Natural killer cell treated with Interleukin-12 subunit alpha and Interleukin-12 subunit beta and Interleukin-15 and Interleukin-18, amount 100 ng/mL, for 72 hours (primary cell): ENCODE measurements at places on chromosomes 11 and 22. TPM values are rescaled to one million over a fixed set of nuclear protein-coding genes. Genes with fewer than 3 reads are reported as not detected.

DNA sequence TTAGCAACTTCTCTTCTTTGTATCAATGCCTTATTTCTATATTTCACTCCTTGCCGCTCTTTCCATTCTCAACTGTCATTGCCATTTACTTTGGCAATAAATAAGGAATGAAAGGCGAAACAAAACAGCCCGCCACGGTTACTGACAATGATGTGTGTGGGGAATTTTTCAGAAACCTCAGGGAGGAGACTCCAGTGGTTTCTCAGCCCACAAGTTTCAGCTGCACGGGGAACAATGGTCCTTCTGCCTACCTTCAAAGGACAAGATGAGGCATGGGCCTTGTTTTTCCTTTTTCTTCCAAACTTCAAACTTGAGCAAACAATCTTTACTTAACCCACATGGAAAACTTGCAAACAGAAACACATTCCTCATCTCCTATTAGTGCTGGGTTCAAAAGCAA lies 409.4 kb downstream of the METTL15 start:
- H3K27ac ChIP-seq = no peak overlapping the region
- no peak for DNase-seq
- H3K27me3 ChIP-seq = no peaks in the 10 kb centered on the region
- H3K4me1 ChIP-seq = no peaks in the 10 kb centered on the region

GRCh38 chr22:46241396-46242007 lies 8.6 kb downstream of the CDPF1 start:
- DNase-seq = no peak
- peaks cover 22% of the 10 kb centered on the region for H3K4me1 ChIP-seq

DNA sequence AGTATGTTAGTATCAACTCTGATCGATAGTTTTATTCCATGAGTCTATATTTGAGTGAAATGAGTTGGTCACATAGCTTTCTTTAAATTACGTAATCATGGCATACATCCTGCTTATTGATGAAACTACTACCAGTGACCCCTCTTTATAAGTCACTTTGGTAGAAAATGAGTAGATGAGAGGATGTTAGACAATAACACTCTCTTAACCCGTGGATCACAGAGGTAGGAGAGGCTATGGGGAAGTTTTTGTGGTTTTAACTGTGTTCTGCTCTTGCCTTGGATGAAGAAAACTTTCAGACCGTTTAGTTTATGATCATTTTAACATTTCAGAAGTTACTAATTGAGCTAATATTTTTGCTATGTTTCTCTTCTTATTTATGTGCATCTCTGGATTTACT lies 34.0 kb downstream of the TBCEL start:
- H3K4me3 ChIP-seq = peak overlapping the region; percentile 75
- no peak for DNase-seq
- H3K27me3 ChIP-seq = no peaks in the 10 kb centered on the region
- H3K27ac ChIP-seq = peak overlapping the region; percentile 72

GRCh38 chr11:117544130-117544800 lies 216.6 kb downstream of the CEP164 start:
- no peaks in the 10 kb centered on the region for H3K4me1 ChIP-seq
- H3K27me3 ChIP-seq = peaks cover 6% of the 10 kb centered on the region
- no peak overlapping the region for H3K4me3 ChIP-seq
- H3K36me3 ChIP-seq = no peaks in the 10 kb centered on the region

DNA sequence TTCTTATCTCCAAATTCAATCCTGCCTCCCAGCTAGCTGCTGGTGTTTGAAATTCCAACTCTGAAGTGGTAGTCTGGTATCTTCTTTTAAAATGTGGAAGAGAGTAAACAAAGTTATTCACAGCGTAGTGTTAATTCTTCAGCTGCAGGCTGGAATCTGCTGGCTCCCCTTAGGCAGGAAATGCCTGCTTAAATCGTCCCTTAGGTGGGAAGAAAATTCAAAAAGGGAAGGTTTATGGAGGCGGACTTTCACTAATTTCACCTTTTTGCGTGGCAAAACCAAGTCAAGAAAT lies 439.0 kb upstream of the CCDC90B start:
- no peak for DNase-seq
- peaks cover 6% of the 10 kb centered on the region for H3K27me3 ChIP-seq
- H3K4me1 ChIP-seq = no peaks in the 10 kb centered on the region
- no peak overlapping the region for H3K27ac ChIP-seq
- no peak overlapping the region for H3K4me3 ChIP-seq
- H3K36me3 ChIP-seq = no peaks in the 10 kb centered on the region

Gene FAM227A
- total RNA-seq = 0.59 TPM

Gene CLCF1
- total RNA-seq = 3.3 TPM
